Mesenteric fat pad (tissue), 1 donor: ENCODE measurements at places on chromosomes 2 and 18. TPM values are rescaled to one million over a fixed set of nuclear protein-coding genes. Genes with fewer than 3 reads are reported as not detected.

GNLY gene
- total RNA-seq: 3.7 TPM

SULT6B1 gene
- not detected for total RNA-seq

SIX3 gene
- not detected for total RNA-seq

PDE6D gene
- total RNA-seq: 21.8 TPM

TSN gene
- total RNA-seq: 50.1 TPM

SP3 gene
- total RNA-seq: 72.3 TPM

ARMC9 gene
- 11.8 TPM for total RNA-seq

RAD51AP2 gene
- total RNA-seq: not detected

SPP2 gene
- total RNA-seq: not detected

DAW1 gene
- not detected for total RNA-seq
